ENCODE measurements at places on chromosomes 1 and 21.
A peak's percentile ranks its signal among the peaks of the same experiment; 100 is the strongest.

DNA sequence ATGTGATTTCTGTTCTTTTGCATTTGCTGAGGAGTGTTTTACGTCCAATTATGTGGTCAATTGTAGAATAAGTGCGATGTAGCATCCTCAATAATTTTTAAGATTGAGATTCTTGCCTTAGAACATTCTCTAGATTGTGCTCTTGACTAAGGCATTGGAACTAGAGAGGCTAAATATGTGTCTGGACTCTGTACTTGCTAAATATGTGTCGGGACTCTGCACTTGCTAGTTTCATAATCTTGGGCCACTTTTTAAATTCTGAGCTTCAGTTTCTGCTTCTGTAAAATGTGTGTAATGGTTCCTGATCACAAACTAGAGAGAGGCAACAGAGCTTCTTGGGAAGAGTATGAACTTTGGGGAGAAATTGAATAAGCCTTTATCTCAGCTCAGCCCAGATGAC is 21.6 kb downstream of the HLX start:
- no peak for DNase-seq

- DNase-seq, result peak; percentile 64
Measured at GRCh38 chr1:162878000-162878596, 17.1 kb upstream of the CCDC190 start.

- DNase-seq, result no peak
Measured at GRCh38 chr1:10389271-10389973, 9.4 kb upstream of the PGD start.

DNA sequence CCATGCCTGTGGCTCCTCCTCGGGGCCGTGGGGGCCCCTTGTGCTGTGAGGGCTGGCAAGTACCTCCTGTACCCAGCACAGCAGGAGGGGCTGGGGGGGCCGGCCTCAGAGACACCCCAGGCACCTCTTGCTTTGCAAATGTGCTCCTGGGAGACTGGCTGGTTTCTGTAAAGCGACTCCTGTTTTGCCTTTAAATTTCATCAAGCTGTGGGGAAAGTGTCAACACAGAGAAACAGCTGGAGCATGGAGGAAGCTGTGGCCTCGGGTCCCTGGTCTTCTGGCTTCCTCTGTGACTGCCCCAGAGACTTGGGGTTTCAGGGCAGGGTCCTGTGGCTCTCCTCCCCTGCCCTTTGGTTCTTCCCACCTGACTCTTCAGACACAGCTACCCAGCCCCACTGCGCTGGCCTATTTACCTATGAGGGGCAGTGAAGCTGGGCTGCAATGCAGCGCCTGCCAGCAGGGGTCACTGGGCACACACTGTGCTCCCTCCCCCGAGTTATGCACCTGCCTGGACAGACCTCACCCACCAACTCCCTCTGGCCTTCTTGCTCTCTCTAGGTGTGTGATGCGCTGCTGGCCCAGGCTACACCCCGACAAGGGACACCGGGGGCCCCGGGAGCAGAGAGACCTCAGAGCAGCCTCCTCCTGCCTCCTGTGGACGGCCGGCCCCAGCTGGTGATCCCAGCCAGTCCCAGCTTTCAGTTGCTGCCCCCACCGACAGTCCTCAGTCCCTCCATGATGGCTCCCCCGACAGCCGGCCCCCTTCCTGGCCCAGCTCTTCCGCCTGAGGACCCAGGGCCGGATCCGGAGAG is 17.6 kb upstream of the PEX10 start:
- no peak for DNase-seq

DNA sequence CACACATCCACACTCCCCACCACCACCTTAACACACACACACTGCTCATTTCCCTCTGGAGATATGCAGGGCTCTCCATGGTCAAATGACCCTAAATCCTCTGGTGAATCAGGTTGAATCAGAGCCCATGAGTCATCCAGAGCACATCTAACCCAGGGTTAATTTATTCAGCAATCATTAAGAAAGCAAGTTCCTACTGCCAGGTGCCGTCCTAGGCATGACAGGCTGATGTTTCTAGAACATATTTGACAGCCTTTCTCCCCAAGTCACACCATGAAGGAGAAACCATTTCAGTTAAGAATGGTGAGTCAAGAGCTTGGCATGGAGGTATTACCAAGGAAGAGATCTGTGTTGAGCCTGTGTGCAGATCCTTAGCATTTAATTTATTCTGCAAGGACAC is 194.3 kb upstream of the CAMK1G start:
- no peak for DNase-seq

DNA sequence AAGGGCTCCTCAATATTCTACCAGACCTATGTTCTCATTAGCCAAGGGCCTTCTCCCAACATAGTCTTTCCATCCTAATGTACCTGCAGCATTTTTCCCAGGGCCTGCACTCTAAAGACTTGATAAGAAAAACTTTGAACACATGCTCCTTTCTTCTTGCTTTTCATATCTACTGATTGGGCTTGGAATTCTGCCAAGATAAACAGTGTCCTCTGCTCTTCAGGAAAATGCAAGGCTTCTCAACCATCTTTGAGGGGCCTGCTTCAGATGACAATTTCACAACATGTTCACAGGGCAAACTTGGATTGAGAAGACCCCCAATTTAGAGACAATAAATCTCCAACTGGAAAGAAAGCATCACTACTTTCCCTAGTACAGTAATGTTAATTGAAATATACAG is 25.8 kb upstream of the PPT1 start:
- no peak for DNase-seq

DNA sequence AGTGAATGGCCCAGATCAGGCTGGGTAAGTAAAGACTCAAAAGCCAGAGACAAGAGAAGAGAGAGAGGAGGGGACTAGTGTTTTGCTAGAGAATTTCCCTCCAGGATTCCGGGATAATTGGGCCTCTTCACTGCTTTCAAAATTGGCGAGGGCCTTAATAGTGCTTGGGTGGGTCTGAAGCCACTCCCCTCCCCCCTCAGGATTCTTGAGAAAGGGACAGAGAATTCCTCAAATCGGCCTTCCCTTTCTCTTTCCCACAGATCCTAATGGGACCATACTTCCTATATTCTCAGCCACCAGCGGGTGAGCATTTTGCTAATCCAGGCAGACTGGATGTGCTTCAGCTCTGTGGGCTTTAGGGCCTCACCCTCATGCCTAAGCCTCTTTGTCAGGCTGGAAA is 11.9 kb downstream of the SFN start:
- no peak for DNase-seq

DNA sequence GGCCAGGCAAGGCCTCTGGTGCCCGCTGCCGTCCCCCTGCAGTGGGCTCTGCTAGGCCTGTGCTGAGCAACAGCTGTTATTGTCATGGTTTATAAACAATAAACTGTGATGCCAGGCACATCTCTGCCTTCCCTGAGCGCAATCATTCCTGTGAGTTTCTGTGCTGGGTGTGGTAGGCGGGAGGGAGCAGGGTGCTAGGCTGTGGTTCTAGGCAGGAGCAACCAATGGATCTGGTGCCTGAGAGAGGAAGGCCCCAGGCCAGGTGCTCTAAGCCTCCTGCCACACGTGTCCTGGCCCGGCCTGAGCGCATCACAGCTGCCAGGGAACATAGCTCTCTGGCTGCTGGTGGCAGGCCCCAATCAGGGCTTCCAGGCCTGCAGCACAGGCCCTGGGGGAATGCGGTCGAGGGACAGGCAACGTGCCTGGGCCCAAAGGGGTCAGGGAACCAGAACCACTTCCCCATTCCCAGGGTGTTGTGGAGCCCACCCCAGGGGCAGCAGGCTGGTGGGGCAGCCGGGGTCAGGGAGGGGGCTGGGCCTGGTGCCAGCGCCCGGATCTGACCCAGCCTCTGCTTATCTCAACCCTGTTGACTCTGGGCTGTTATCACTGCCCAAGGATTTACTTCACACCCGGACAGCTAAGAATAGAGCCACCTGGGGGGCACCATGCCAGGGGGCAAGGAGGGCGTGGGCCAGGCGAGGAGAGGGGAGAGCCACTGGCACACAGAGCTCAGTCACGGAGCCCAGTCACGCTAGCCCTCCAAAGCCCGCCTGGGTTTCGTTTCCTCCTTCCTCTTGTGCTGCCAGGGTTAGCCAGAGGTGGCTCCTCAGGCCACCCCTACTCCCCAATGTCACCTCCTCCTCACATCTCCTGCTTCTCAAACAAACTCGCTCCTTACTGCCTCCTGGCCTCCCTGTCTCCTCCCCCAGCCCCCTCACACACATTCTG is 11.5 kb downstream of the TRIM46 start:
- no peak for DNase-seq

GRCh38 chr1:223815865-223816264 is 29.9 kb downstream of the TP53BP2 start:
- no peak for DNase-seq

- DNase-seq, result no peak
Measured at GRCh38 chr1:16155537-16156410, at the start of gene EPHA2. TSS of gene EPHA2 (minus strand) at chr1:16156069. CDS start at chr1:16155932, 137 bp downstream.

GRCh38 chr21:25565272-25566211 is 41.7 kb downstream of the MRPL39 start:
- no peak for DNase-seq

DNA sequence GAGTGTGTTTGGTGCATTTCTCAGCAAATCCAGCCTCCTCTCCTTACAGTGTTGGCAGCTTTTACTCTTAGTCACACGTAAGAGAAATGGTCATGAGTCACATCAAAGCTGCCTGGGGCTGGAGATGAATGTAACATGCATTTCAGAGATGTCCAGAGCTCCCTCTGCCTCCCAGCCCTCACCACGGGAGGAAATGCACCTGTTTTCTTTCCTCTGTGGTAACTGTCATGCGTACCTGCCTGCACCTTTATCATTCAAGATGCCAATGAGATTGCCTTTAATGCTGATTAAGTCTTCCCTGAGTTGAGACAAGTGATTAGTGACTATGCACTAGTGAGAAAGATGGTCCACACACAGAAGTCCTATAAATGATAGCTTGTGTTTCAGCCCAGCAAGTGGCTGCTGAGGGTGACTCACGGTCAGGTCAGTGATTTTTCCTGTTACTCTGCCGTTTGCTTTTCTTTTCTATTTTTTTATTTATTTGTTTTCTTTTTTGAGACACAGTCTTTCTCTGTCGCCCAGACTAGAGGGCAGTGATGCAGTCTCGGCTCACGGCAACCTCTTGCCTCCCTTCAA is 277.3 kb upstream of the FMN2 start:
- no peak for DNase-seq

GRCh38 chr21:19508844-19509243 is 1105.3 kb upstream of the TMPRSS15 start:
- DNase-seq, result no peak

DNA sequence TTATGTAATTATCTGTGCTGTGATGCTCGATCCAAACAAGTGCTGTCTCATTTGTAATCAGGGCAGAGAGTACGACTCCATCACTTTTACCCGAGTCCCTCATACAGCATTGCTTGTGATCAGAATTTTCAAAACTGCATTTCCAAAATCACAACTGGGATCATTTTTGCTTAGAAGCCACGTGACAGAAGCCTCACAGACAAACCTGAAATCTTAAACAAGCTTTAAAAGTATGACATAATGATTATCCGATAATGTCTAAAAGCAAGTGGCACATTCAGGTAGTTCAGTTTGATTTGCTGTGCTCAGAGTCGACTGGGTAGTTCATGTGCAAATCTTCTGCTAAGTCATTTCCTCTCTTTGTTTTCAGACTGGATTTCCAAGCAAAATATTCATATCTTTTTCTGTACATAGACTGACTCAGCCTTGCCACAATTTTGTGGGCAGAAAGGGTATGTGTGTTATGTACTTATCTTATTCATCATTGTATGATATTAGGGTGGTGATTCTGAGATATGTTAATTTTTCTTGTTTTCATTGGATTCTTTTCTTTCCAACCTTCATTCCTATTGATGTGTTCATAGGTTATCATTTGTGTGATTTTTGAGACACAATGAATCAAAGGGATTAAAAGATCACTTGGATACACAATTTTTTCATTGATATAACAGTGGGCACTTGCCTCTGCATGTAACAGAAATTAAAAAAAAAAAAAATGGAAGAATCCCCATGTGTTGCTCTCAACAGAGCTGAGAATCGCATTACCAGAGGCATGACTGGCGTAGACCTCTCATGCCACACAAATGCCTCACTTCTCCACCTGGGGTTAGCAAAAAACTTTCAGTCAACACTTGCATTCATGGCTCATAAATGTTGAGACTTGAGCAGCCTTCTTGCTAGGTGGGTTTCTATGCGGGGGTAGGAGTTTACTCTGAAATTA is 355.7 kb downstream of the LTN1 start:
- no peak for DNase-seq

- no peak for DNase-seq
Measured at GRCh38 chr1:153803470-153804056, 28.4 kb downstream of the SLC27A3 start.

- DNase-seq, result peak; percentile 14
Measured at GRCh38 chr21:36976882-36977651, 10.6 kb upstream of the HLCS start.

- no peak for DNase-seq
Measured at GRCh38 chr1:22854688-22855565, 117.7 kb downstream of the LACTBL1 start.

DNA sequence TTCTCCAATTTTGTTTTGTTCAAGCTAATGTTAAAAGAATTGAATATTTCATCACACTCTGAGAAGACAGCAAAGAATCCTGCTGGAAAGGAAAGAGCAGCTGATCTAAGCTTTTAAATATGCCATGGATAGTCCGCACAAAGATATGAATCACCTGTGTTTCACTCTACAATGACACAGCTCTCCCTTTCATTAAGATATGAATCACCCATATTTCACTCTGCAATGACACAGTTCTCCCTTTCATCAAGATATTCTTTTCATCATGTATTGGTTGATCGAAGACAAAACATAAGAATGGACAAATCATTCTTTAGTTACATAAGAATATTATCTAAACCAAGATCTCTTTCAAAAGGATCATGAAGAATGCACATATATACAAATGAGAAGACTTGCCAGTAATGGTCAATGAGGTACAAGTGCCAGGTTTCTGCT is 367.3 kb downstream of the SMYD3 start:
- DNase-seq, result no peak

- DNase-seq, result no peak
Measured at GRCh38 chr1:2204415-2205190, 10.0 kb upstream of the FAAP20 start.

- DNase-seq, result no peak
Measured at GRCh38 chr21:26758083-26758880, 86.9 kb downstream of the ADAMTS1 start.

DNA sequence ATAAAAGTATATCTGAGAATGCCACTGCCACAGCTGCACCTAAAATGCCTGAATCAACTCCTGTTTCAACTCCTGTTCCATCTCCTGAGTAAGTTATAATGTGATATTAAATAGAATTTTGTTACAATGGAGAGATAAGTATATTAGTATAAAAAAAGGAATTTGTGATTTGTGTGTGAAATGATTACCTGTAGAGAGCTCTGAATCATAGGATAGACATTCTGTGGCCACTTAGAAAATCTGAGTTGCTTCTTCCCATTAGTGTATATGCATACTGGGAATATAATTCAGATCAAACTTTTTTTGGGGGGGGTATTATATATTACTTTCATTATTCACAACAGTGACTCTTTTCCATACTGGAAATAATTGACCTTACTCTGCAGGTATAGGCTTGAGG is 52.9 kb downstream of the SUCO start:
- DNase-seq, result no peak

DNA sequence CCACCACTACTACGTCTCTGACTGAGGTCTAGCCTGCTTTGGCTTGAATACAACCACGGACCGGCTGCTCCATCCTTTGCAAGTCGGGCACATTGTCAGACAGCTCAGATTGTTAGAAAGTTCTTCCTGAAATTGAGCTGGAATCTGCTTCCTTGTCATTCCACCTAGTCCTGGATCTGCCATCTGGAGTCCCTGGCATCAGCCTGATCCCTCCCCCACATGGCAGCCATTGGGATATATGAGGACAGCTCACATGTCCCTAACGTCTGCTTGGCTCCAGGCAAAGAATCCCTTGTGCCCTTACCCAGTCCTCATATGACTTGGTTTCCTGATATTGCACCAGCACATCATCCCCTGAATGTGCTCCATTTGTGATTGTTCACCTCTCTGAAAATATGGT is 56.3 kb upstream of the SYT6 start:
- DNase-seq, result no peak

All from NCI-H2081 treated with DMSO at 0.1 percent for 48 hours (cell line).